ENCODE measurements at places on chromosomes 1 and 21.

DNA sequence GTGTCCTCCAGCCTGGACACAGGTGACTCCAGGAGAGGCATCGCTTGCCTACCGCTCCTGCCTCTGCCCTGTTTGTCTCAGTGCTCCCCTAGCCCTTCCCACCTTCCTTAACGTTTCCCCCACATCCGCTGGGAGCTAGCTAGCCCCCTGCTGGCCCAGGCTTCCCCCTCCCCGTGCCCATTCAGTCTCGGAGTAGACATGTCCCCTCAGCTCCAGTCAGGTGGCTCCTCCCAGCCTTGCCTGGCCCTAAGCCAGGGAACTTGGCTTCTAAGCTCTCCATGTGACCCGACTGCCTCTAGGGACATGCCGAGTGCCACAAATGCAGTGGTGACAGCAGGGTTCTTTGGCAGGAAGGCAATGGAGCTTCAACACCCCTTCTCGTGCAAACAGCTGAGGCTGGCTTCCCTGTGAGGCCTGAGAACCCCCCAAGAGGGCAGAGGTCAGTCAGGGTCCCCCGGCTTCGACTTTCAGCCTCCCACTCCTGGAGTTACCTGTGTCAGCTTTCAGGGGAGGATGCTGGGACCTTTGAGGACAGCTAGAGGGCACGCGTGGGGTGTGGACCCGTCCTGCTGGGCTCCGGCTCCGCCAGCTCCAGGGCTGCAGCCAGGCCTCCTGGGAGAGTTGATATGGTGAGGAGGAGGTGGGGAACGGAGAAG is 16.2 kb downstream of the DRAXIN start:
- DNase-seq: no peak

GRCh38 chr1:25094229-25094628 is 138.1 kb downstream of the SYF2 start:
- DNase-seq: no peak

DNA sequence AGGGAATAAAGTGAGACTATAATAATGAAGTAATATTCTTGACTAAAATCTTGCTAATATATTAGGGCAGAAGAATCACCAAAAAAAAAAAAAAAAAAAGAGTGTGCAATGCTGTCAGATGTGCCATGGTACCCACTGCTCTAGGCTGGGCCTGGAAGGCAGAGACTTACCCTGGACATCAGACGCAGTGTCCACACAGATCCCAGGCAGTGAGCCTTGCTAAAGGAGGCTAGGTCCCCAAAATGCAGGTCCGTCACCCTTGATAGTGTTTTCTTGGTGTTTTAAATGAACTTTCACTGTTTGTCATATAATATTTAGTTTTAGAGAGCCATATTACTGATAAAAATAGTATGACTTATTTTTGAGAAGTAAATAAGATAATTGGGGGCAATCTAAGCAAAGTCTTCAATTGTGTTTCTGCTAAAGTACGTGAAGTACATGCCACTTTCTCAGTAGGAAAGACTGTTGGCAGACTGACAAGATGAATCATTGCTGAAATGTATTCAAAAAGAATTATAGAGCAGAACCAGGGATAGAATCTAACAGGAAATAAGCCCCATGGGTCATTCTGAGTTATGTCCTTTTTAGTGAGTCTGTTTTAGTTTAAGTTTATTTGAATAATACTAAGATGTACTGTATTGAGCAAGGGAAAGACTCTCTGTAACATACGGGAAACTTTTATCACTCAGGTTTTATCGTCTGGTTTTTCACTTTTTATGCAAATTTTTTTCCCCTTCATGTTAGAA is 74.6 kb upstream of the PDC start:
- DNase-seq: no peak

DNA sequence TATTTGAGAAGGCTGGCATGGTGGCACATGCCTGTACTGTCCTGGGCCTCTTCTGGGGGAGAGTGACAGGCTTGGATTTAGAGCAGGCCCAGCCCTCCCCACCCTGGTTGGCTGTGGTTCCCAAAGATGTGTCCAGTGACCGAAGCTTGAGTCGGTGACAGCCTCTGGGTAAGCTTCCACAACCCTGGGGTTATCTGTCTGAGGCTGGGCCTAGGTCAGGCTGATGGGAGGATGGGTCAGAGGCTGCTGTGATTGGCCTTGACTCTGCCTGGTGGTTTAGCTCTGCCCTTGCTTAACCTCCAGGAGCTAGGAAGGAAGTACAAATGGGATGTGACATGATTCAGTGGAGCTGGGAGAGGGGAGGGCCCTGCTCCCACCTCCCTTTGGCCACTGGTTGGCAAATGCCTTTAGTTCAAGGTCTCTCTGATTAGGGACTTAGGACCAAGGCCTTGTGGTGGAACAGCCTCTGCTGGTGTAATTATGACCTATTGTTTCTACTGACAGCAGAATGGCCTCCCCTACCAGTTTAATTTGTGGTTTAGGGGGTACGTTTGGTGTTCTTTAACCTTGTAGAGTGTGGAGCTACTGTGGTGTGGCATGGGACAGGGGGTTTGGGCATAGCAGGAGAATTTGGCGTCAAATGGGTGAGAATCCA is 16.6 kb downstream of the NUDC start:
- DNase-seq: no peak

DNA sequence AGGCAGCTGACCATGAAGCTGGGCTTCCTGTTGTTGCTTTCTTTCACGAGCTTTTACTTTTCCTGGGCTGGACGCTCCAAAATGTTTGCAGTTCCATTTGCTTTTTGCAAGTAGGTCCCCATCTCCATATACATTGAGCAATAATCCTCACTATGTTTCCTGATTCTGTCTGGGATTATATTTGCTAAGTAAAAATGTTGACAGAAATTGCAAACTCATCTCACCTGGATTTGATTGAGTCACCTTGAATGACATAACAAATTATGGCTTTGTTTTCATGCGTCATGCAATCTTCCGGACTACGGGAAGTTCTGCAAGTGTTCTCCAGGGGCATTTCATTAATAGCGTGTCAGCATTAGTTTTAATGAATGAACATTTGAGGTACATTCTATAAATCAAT is 18.9 kb downstream of the ATP5PO start:
- DNase-seq: no peak

- no peak for DNase-seq
Observed at GRCh38 chr1:57976216-57976615, 552.4 kb upstream of the DAB1 start.

DNA sequence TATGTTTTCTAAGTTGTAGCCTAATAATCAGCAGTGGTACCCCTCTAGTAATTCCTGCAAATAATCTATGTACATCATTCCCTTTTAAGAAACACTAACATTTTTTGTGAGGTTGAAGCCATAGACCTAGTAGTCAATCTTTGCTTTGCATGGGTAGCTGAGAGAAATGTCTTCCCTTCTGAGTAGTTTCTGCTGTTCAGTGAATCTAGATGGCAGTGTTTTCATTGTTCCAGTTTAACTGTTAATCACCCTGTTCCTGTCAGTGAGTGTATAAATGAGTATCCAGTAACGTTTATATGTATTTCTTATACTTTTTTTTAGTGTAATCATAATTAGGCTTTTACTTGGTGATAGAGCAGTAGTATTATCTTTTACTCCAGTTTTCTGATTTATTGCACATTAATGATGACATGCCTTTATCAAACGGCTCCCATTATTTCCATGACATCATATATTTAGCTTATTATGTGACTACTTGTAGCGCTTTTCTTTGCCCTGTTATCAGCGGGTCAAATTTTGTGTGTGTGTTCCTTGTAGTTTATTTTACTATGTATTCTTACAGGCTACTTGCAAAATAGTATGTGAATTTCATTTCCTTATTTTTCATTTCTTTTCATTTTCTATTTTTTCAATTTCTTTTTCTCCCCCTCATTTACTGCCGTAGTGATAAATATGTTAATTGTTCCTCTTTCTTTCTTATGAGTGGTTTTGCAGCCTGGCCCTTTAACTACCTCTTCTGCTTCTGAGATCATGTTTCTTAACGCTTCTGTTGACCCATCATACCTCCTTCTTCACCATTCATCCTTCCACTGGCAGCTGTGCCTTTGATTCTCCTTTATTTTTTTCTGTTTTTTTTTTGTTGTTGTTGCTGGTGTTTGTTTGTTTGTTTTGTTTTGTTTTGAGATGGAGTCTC is 18.8 kb downstream of the CEP350 start:
- no peak for DNase-seq

- DNase-seq: no peak
Observed at GRCh38 chr1:30569384-30569783, 154.0 kb downstream of the MATN1 start.

DNA sequence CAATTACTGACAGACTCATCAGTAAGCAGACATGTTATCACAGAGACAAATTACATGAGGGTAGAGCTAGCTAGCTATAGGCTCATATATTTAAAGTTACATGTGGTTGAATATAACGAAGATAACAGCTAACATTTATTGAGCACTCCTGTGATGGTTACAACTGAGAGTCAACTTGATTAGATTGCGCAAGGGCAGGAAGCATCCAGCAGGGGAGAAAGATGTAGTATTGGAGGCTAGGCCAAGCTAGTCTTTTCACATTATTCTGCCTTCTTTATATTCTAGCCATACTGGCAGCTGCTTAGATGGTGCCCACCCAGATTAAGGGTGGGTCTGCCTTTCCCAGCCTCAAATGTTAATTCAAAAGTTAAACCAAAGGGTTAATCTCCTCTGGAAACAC is 37.1 kb downstream of the PIGK start:
- DNase-seq: no peak

GRCh38 chr1:156951371-156951770 is 30.9 kb downstream of the LRRC71 start:
- no peak for DNase-seq

DNA sequence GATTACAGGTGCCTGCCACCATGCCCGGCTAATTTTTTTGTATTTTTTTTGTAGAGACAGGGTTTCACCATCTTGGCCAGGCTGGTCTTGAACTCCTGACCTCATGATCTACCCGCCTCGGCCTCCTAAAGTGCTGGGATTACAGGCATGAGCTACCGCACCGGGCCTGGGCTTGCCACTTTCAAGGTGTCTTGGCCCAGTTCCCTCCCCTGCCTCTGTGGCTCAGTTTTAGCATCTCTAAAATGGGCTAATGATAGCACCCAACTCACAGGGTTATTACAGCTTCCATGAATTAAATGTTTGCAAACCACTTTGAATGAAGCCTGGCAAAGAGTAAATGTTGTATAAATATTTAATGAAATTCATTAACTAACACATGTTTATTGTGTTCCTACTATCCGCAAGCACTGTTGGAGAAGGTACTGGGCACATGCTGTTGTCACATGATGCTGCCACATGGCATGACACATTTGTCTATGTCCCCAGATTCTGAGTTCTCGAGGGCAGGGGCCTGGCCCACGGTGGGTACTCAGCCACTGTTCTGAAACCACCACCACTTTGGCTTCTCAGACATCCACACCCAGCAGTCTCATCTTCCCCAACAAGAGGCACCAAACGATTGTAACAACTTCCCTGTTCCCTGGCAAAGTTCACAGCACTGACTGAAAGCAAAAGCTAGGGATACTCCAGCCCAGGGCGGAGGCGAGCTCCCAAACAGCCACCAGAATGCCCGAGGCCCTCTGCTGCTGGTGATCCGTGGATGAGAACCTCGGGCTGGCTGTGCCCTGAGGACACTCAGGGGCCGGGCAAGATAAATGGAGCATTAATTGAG is 9.7 kb downstream of the IFFO2 start:
- no peak for DNase-seq

All from activated T-cell treated with anti-CD3 and anti-CD28 coated beads for 1 hour (primary cell).